NCI-H774 (cell line): ENCODE measurements at places on chromosomes 6 and 20.
A peak's percentile ranks its signal among the peaks of the same experiment; 100 is the strongest.

- no peak for DNase-seq
Measured at GRCh38 chr6:31865205-31866118, 2.8 kb upstream of the NEU1 start.

- DNase-seq: peak; percentile 100
Measured at GRCh38 chr6:111551521-111552231, 54.0 kb downstream of the TRAF3IP2 start.

DNA sequence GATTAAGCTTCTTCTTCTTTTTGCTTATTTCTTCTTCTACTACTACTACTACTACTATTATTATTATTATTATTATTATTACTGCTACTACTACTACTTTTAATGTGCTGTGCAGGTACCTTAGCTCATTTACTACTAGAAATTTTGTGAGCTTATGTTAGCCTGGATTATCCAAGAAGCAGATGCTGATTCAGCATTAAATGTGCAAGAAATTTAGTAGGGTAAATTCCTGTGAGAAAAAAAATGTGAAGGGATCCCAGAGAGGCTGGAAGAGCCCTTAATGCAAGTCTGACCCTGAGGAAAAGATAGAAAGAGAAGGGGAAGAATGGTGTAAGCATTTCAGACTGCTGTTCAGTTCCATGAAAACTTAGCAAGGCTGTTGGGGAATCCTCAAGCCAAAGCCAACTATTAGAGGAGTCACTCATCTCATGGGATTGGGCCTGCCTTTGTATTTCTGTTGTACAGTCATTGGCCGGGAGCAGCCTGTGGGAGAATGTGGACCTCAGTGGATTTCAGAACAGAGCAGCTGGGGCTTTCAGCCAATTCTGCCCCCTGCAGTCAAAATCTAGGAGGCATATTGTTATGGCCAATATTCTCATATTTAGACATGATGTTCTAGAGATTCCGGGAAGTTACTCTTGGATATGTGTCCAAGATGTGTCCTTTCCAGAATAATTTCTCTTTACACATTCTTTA, 37.2 kb upstream of the TSPYL1 start:
- DNase-seq: no peak

DNA sequence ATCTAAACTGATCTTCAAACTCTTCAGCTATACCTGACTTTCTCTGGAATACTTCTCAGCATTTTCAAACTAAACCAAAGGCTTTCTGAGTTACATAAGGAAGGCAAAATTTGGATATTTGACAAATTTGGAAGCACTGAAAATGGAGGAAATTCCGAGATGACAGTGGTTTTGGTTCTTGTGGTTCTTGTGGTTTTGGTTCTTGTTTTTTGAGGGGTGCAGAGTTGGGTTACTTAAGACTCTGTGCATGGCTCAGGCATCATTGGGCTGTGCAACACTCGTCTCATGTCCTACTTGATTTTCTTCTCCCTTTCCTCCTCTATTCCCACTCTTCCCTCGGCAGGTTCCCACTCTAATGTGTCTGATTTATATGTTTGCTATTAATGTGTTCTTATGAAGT, 78.0 kb downstream of the SLC22A3 start:
- no peak for DNase-seq
